Stimulated activated CD8-positive, alpha-beta memory T cell treated with anti-CD3 and anti-CD28 coated beads, Interleukin-4, amount 100 ng/mL, for 4 hours (primary cell): ENCODE measurements at places on chromosomes 12 and 14.

GRCh38 chr14:56040121-56040520 lies 78.1 kb upstream of the PELI2 start:
- DNase-seq: no peak

DNA sequence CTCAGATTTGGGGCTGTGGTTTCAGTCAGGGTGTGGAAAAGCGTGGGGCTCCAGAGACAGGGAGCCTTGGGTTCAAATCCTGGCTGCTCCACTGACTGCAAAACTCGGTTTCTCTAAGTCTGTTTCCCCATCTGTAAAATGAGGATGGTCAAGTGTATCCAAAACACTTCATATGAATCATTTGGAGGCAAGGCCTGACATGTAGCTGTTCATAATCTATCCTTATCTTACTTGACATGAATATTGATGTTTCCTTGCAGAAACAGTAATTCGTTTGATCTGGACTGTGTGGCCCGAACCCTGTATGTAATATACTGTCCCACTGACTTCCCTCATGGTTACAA lies 1.5 kb upstream of the CCDC63 start:
- no peak for DNase-seq

- DNase-seq: no peak
These were observed at the start of gene PLBD1 for GRCh38 chr12:14567351-14568162. Gene PLBD1 (minus strand): TSS chr12:14567883. CDS start chr12:14567696, 187 bp downstream.

- DNase-seq: no peak
These were observed 343.2 kb downstream of the ZFP36L1 start for GRCh38 chr14:68449561-68450181.

GRCh38 chr12:6626654-6627283 lies 9.0 kb downstream of the LPAR5 start:
- no peak for DNase-seq

DNA sequence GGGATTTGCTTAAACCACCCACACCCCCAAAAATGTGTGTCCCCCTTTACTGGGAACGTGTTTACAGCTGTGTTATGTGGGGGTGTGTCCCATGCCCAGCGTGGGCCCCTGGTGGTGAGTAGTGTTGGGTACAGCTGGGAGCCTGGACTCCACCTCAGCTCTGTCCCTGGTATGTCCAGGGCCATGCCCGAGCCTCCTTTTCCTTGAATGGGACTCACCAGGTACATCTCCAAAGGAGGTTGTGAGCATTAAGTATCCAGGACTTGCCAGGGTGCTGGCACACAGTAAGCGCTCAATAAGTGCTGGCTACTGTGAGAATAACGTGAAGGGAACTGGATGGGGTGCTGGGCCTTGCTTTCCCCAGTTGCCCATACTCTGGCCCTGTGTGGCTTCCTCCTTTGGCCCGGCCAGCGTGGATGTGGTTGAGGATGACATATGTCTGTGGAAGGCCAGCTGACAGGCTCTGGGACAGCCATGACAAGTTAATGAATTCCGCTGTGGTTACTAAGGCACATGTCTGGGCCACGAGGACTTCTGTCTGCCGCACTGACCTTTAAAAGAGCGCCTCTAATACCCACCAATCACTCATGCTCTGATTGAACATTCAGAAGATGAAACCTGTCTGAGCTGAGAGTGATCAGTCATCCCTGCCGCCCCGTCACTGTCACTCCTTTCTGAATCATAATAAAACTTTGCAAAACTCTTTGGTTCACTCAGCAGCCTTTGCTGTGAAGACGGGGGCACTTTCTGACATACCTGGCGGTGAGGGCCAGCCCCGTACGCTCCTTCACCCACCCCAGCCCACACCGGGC lies 74.7 kb downstream of the DIO3 start:
- no peak for DNase-seq

- DNase-seq: no peak
These were observed 15.3 kb downstream of the DYNC1H1 start for GRCh38 chr14:101979666-101980065.

DNA sequence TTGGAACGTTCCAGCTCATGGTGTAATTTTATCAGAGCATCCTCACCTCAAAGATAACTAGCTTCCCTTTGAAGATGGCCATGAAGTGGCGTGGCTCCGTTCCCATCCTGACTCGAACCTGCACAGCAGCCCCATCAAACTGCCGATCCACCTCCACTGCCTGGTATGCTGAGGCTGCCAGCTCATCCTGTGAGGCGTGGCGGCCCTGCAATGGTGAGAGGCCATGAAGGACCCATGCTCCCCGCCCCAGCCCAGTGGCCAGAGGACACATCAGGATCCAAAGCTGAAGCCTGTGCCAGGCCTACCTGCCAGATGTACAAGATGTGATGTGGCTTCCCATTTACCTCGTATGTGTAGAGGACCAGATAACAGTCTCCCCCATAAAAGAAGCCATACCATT lies 11.2 kb downstream of the AVIL start:
- no peak for DNase-seq
